AG10803 (cell line): ENCODE measurements at places on chromosomes 3 and 15.

- DNase-seq = no peak
Observed at GRCh38 chr3:88311826-88312225, 162.1 kb downstream of the C3orf38 start.

DNA sequence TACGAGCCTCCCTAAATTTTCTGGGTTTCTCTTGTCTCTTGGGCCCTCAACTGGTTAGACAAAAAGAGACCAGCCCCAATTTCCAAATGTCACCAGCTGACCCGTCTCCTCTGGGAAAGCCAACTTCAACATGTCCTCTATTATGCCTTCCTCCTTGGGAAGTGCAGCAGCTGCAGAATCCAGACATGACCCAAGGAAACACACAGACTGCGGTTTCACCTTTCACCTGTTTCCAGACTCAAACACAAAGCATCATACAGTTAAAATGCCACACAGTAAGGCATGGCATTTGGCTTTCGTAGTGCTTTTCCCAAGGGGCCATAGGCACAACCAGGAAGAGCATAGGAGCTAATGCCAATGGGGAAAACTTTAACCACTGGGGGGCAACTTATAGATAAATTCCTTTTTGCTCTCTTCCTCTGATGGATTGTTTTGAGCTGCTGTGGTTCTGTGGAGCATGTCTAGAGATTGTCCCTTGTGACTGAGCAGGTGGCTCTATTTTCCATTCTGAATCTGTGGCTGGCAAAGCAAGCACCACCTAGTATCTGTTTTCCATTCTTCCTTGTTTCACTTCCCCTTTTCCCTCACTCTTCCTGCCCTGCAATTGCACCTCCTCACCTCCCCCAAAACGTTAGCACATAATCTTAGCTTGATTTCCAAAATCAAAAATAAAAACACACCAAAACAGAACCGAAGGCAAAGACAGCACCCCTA is 49.3 kb downstream of the HHLA2 start:
- DNase-seq = no peak

- DNase-seq = no peak
Observed at GRCh38 chr3:127787571-127788365, 34.5 kb downstream of the MGLL start.

DNA sequence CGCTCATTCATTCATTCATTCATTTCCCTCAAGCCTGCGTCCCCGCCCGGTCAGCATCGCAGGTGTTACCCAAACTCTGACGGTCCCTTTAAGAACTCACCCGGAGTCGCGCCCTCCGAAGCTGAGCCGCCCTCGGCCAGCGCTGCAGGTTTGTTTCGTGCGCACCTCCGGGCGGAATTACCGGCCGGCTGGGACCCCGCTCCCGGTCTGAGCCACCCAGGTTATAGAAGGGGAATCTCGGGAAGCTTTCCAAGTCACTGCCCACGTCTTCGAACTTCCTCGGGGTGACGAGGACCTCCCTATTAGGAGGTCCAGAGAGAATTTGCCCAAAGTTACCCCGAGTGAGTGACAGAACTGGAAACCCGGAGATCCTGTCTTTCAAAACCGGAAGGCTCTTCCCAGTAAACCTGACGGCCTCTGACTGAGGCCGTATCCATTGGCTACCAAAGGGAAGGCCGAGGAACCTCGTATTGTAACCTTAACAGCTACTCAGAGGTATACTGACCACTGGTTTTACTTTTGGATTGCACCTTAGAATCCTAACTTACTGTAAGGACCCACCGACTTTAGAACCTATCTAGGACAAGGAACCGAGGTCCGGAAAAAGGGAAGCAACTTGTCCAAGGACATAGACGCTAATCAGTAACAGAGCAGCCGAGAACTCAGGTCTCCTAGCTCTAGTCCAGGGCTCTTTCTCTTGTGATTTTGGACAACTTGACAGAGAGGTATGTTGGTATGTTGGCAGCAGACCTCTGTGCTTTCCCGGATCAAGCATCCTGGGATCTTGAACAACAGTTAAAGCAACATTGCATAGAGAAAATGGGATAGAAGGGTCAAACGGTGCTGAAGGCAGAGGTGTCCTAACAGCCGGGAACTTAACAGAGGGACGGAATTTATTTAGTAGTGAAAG is 788 bp upstream of the DLG1 start:
- peak; percentile 35 for DNase-seq

DNA sequence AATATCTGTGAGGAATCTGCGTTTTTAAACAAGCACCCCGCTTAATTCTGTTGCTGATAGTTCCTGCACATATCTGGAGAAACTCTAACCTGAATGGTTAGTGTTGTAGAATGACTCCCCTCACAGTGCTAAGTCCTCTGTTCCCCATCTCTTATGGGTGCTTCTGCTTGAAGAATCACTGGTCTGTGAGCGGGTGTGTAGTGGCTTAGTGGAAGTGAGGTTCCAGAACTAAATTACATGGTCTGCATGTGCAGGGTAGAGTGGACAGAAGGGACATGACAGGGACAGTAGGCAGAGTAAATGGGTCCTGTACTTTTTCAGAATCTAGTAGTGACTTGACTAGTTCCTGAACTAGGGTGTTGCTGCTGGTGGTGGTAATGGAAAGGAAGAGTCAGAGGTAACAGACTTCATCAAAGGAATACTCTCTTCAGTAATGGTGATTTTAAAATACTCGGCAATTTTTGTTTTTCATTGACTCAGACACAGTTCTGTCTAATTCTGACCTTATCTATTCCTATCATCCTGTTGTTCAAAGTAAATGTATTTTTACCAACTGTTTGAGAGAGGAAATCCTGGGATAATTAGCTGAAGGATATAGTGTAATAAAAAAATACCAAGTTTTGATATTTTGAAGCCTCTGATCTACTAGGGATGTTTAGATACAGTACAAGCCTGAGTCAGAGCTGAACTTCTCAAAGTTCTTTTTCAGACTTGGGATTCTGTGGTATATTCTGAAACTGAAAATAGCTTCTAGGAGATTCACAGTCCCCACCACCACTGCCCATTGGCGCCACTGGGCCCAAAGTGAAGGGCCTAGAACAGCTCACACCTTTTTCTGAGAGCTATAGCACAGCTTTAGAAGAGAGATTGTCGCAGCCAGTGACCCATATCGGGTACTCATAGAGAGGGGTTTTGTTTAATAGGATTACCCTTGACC is 55.5 kb downstream of the FNDC3B start:
- DNase-seq = no peak

DNA sequence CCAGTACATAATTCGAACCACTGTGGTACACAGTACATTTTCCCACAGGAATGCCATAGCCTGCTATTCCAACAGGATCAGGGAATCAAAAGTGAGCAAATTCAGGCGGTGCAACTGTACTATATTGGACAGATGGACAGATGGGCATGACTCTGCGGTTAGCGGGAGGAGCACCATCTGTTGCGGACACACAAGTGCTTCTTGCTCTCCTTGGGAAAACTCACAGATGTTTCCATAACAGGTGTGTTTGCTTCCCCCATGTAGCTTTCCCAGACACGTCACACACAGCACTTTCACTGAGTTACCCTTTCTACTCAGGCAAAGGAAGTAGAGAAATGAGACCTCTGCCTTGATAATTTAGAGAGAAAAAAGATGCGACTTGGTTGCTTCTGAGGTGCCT is 325.1 kb upstream of the THBS1 start:
- DNase-seq = no peak

- DNase-seq = no peak
Observed at GRCh38 chr3:193974671-193975535, 161.0 kb upstream of the HES1 start.

DNA sequence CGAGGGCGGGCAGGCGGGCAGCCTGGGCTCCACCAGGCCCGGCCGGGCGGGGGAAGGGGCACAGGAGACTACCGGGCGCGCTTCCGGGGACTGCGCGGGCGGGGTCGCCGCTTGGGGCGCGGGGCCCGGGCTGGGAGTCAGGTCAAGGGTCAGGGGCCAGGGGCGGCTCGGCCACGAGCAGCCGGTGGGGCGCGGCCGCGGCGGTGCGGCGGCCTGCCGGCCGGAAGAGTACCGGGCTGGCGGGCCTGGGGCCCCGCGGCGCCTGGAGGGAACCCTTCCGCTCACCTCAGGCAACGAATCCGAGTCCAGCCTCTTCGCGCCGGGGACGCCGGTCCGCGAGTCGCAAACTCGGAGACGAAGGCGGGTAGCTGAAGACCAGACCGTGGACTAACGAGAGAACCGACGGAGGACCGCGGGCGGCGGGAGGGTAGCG is 225 bp downstream of the RHOA start:
- DNase-seq = peak; percentile 36

GRCh38 chr3:181741417-181741816 is 29.7 kb downstream of the SOX2 start:
- no peak for DNase-seq

GRCh38 chr15:53251996-53252395 is 461.9 kb upstream of the ONECUT1 start:
- no peak for DNase-seq

DNA sequence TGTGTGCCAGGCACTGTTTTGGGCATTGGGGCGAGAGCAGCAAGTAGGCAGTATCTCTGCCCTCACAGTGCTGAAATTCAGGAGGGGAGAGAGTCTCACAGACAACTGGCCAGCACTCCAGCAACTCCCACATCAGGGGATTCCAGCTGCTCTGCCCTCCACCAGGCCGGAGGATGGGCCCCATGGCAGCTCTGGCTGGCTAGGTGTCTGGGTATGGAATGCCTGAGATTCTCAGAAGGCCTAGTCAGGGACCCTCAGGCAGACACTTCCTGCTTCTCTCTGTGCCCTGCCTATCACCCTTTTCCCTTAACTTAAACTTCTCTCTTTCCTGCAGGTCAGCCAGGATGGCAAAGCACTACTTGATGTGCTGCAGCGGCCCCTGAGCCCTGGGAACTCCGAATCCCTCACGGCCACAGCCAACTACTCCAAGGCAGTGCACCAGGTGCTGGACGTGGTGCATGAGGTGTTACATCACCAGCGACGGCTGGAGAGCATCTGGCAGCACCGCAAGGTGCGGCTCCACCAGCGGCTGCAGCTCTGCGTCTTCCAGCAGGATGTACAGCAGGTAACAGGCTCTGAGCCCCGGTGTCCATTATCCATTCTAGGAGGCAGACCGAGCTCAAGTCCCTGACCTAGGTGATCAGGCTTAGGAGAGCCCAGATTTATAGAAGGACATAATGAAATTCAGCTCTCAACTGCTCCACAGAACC is 342.2 kb upstream of the ROPN1 start:
- no peak for DNase-seq

- no peak for DNase-seq
Observed at GRCh38 chr15:64807751-64808222, 17.7 kb downstream of the PIF1 start.

- DNase-seq = no peak
Observed at GRCh38 chr3:45181496-45181895, 35.3 kb upstream of the CDCP1 start.

GRCh38 chr3:31696009-31696297 is 163.2 kb downstream of the STT3B start:
- no peak for DNase-seq

- DNase-seq = no peak
Observed at GRCh38 chr3:123349566-123350435, 99.1 kb downstream of the ADCY5 start.

- peak; percentile 81 for DNase-seq
Observed at GRCh38 chr3:125045965-125046364, 9.8 kb downstream of the HEG1 start.

DNA sequence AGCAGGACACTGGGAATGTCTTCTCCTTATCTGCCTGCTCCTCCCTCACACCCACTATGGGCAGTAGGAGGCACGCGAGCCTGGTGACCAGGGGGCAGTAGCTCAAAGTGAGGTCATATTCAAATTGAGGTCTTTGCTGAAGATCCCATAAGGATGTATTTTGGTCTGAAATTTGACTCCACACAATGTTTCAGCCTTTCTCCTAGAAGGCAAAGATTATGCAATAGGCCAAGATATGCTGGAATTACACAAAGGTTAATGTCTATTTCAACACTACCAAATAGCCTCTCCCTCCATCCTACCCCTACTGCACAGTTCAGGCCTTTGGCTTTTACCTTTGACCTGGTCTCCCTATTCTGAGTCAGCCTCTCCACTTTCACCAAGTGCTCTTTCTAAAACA is 203.0 kb downstream of the TIGIT start:
- DNase-seq = peak; percentile 83

DNA sequence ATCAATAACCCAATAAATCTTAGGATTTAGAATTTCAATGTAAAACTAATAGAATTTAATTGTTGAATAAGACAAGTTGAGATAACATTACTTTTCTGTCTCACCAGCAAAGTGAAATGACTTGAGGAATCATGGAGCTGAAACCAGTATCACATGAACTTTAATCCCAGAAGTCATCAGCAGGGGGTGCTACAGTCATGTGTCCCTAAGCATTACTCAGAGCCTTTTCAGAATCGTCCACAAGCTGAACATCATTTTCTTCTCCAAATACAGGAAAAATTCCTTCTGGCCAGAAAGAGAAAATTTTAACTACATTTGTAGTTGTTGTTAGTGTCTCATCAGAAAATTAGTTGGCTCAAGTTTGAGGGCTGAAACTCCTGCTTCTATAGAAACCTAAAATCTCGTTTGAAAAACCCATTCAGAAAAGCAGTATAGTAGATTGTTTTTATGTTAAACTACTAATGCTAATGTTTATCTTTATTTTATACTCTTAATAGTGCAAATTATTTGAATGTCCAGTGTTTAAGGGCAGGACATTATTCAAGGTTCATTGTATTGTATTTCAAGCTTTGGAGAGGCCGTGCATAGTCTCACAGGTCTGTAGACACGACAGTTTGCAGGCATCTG is 384.1 kb downstream of the PLOD2 start:
- peak; percentile 71 for DNase-seq
